ENCODE measurements at places on chromosomes 6 and 20. TPM values are rescaled to one million over a fixed set of nuclear protein-coding genes. Genes with fewer than 3 reads are reported as not detected.

GRCh38 chr6:43172104-43173007 lies 1.3 kb downstream of the SRF start:
- H3K27me3 ChIP-seq = no peaks in the 10 kb centered on the region
- no peaks in the 10 kb centered on the region for H3K4me1 ChIP-seq
- H3K36me3 ChIP-seq = peaks cover 25% of the 10 kb centered on the region
- DNase-seq = no peak
- H3K27ac ChIP-seq = peak overlapping the region; percentile 100

DNA sequence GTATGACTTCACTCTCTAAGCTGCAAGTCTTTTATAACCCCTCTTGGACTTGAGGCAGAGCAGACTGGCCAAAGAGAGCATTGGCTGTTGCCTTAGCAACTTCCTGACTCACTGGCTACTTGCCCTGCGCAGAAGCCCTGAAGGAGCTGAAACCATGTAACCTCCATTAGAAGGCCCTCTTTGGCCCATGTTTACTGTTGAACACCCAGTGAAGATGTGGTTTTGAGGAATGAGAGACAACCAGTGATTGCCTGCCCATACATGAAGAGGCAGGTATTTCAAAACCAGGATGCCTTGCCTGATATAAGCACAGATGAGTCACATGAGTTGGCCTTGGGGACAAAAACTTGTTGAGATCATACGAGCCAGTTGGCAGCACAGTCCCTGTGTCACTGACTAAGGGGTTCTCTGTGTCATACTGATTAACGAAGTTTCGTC lies 182.5 kb downstream of the EDN1 start:
- DNase-seq = peak; percentile 92
- no peaks in the 10 kb centered on the region for H3K36me3 ChIP-seq
- peaks cover 6% of the 10 kb centered on the region for H3K4me1 ChIP-seq
- H3K4me3 ChIP-seq = no peak overlapping the region
- H3K27me3 ChIP-seq = no peaks in the 10 kb centered on the region

EFCAB8 gene
- not detected for total RNA-seq

DNA sequence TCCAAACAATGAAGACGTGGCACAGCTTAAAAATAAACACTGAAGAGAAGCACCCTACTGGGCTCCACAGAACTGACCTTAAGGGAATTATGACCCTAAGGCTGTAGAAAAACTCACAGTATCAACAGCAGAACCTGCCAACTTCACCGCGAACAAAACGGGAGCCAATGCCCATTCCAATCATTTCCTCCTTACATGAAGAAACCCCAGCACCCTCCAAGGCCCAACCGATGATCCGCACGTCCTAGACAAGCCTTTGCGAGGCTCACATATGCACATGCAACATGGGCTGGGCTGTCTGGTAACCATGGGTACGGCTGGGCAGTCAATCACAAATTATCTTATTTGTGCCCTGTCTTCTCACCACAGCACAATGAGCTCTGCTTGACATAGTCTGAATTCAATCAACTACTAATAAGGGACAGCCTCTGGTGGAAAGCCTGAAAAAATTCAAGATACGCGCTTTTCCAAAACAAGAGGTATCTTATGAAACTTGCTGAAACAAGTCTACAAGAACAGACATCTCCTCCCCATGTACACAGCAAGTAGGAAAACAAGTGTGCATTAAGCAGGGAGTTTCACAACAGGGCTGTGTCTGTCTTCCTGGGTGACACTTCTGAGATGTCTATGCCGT lies 1.7 kb downstream of the DIDO1 start:
- peak overlapping the region; percentile 83 for H3K4me3 ChIP-seq
- no peaks in the 10 kb centered on the region for H3K4me1 ChIP-seq
- H3K27me3 ChIP-seq = no peaks in the 10 kb centered on the region
- no peaks in the 10 kb centered on the region for H3K36me3 ChIP-seq

SERINC3 gene
- 112 TPM for total RNA-seq

DNA sequence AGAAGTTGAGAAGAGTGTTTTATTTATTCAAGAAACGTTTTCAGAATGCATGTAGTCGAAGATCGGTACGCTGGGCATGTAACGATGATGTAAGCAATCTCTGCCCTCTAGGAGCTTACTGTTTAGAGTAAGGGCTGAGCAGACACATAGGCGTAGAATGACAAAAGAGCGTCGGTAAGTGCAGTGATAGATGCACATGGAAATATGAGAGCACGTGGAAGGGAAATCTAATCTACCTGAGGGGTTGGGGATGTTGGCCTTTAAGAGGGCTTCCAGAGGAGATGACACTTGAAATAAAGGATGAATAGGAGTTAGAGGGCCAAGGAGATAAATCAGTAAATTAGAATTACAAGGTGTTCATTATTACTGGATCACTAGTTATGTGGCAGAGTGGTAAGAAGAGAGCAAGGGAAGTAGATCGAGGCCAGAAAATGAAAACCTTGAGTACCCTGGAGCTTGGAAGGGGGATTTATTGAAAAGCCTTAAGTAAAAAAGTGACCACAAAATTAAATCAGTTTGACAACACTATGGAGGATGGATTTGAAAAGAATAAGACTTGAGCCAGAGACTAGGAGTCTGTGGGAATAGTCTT lies 782 bp downstream of the TRMT11 start:
- H3K4me1 ChIP-seq = peaks cover 11% of the 10 kb centered on the region
- H3K36me3 ChIP-seq = no peaks in the 10 kb centered on the region
- peak overlapping the region; percentile 78 for H3K4me3 ChIP-seq

DNA sequence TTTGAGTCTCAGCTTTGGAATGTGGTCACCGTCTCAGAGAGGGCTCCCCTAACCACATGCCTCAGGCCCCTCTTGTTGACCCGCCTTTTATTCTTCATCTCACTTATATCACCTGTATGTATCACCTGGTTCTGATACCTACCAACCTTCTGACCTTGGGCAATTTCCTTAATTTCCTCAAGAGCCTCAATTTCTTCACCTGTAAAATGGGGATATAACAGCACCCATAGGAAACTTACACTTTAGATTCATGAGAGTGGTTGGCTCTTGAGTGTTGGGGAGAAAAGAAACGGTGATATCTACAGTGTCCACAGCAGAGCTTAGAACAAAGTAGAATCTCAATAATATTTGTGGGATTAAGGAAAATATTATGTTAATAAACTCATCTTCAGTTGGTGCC lies 4.0 kb upstream of the DDX27 start:
- no peak for DNase-seq
- no peak overlapping the region for H3K4me3 ChIP-seq
- no peaks in the 10 kb centered on the region for H3K27me3 ChIP-seq
- H3K4me1 ChIP-seq = peaks cover 5% of the 10 kb centered on the region

DNA sequence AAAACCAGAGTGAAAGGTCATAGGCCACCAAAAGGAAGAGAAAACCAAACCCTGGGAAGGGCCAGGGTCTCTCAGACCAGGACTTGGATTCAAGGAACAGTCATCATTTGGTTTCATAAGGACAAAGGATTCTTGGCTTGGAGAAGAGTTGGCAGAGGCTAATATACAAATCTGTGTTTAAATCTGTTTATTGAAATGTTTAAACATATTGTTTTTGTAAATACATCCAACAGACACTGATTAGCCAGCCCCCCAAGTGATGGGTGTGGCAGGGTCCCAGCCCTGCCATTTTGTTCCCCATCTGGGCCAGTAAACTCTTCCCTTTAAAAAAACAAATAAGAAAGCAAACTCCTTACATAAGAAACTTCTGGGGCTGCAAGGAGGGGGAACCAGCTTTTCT lies 6.1 kb upstream of the ZNF831 start:
- H3K27me3 ChIP-seq = no peaks in the 10 kb centered on the region
- no peak for DNase-seq
- no peaks in the 10 kb centered on the region for H3K36me3 ChIP-seq
- no peak overlapping the region for H3K27ac ChIP-seq
- no peak overlapping the region for H3K4me3 ChIP-seq
- peaks cover 12% of the 10 kb centered on the region for H3K4me1 ChIP-seq

BCAS1 gene
- not detected for total RNA-seq

GRCh38 chr6:90468859-90469258 lies 118.0 kb downstream of the MAP3K7 start:
- DNase-seq = no peak
- no peak overlapping the region for H3K4me3 ChIP-seq
- H3K27ac ChIP-seq = no peak overlapping the region
- H3K27me3 ChIP-seq = no peaks in the 10 kb centered on the region

Measured in right atrium auricular region (tissue), 2 donors.